ENCODE measurements at places on chromosomes 12 and 14.

GRCh38 chr12:132456944-132457495 is 32.9 kb upstream of the FBRSL1 start:
- no peak for DNase-seq
- no peaks in the 10 kb centered on the region for H3K36me3 ChIP-seq
- H3K27ac ChIP-seq, result no peak overlapping the region
- H3K4me1 ChIP-seq, result no peaks in the 10 kb centered on the region
- no peaks in the 10 kb centered on the region for H3K27me3 ChIP-seq

- no peak for DNase-seq
- H3K27me3 ChIP-seq, result no peaks in the 10 kb centered on the region
- H3K4me1 ChIP-seq, result no peaks in the 10 kb centered on the region
- H3K36me3 ChIP-seq, result no peaks in the 10 kb centered on the region
- no peak overlapping the region for H3K4me3 ChIP-seq
Measured at GRCh38 chr12:32785557-32785956, 29.9 kb upstream of the YARS2 start.

- peak within 1 kb of the TSS; percentile 80 for H3K27ac ChIP-seq
- no peaks in the 10 kb centered on the region for H3K27me3 ChIP-seq
- peak; percentile 73 for DNase-seq
- peak within 1 kb of the TSS; percentile 67 for H3K4me3 ChIP-seq
Measured at GRCh38 chr12:110688446-110689280, at the start of gene HVCN1. HVCN1 (minus strand) TSS chr12:110689115; CDS start chr12:110683245, 5,870 bp downstream.

DNA sequence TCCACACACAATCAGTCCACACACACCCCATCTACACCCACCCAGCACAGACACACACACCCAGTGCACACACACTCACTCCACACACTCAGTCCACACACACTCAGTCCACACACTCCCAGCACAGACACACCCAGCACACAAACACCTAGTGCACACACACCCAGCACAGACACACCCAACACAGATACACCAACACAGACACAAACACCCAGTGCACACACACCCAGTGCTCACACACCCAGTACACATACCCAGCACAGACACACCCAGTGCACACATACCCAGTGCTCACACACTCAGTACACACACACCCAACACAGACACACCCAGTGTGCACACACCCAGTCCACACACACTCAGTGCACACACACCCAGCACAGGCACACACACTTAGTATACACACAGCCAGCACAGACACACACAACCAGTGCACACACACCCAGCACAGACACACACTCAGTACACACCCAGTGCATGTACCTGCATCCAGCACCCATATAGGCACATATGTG is 63.8 kb downstream of the ADGRD1 start:
- DNase-seq, result no peak
- H3K4me1 ChIP-seq, result peaks cover 4% of the 10 kb centered on the region
- H3K4me3 ChIP-seq, result no peak overlapping the region

Data from ovary (tissue), 10 donors.